NCI-H460 (cell line): ENCODE measurements at places on chromosomes 7 and 10.
A peak's percentile ranks its signal among the peaks of the same experiment; 100 is the strongest.

DNA sequence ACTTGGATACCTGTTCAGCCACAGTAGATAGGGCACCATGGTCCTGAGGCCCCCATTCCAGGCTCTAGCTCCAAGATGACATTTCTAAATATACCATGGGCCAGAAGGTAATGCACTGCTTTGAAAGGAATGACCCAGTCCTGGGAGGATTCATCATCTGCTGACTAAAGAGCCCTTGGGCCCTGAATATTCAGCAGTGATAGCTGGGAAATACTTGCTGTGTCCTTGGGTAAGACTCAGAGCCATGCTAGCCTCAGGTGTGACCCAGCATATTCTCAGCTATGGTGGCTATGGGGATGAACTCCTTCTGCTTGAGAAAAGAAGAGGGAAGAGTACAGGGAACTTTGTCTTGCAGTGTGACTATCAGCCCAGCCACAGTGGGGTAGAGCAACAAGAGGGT is 21.3 kb upstream of the AGR2 start:
- no peak for DNase-seq

- no peak for DNase-seq
Observed at GRCh38 chr10:14635043-14635710, 139.5 kb downstream of the FAM107B start.

DNA sequence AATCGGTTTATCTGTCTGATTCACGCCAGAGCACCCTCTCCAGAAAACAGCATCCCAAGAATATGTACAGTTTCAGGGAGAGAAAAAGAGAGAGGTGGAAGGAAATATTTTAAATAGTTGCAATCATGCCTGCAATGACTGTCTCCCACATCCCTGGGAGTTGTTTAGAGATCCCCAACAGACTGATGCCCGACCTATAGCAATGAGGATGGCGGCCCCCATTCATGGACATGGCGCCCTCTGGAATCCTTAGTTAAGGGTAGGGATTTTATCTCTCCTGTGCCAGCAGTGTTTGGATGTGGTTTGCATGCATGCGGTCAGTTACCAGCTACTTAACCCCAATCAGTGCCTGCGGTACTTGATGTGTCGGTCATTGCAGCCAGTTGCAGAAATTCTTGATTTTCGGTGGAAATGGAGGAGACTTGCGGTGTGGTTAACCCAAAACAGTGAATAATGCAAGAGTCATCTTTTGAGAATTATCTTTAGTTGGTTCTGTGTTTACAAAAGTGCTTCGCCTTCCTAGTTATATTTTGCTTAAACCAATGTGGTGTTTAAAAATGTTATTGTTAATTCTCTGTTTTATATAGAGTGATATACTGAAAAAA is 186.0 kb upstream of the TCF7L2 start:
- no peak for DNase-seq

DNA sequence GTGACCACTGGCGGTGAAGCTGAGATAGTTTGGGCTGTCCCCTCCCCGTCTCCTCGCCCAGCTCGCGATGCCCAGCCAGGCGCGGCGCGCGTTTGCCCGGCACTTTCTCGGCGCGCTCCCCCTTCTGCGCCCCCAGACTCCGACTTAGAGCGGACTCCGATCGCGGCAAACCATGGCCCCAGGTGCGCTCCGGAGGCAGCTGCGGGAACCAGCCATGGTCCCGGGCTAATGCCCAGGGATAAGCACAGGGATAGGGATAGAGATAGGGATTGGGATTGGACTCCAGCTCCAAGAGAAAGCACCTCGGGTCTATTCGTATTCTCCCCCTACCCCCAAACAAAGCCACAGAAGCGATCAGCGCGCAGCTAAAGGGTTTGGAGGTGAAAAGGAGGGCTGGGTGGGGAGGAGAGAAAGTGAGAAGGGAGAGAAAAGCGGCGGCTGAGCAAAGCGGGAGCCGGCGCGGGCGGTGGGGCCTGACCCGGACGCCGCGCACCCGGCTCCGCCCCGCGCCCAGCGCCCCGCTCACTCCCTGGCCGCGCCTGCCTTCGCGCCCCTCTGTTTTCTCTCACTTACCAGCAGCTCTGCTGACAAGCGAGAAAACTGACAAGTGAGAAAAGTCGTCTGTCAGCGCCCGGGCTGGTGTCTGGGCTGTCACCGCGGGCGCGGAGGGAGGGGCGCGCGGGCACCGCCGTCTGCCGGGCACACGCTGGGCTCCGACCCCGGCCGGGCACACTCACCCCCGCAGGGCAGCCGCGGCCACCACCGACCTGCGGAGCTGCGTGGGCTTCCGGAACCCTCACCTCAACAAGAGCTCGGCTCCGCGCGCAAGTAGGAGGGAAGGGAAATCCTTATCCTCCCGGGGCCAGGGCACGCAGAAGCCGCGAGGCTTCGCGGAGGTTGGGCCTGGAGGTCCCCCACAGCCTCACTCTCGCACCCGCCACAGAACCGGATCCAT is at the start of gene PDE1C:
Gene PDE1C, minus strand, starts transcription at position 2 of the 955 bp plus-strand sequence.
- no peak for DNase-seq

GRCh38 chr10:132112611-132113010 is 46.9 kb downstream of the JAKMIP3 start:
- DNase-seq: no peak

DNA sequence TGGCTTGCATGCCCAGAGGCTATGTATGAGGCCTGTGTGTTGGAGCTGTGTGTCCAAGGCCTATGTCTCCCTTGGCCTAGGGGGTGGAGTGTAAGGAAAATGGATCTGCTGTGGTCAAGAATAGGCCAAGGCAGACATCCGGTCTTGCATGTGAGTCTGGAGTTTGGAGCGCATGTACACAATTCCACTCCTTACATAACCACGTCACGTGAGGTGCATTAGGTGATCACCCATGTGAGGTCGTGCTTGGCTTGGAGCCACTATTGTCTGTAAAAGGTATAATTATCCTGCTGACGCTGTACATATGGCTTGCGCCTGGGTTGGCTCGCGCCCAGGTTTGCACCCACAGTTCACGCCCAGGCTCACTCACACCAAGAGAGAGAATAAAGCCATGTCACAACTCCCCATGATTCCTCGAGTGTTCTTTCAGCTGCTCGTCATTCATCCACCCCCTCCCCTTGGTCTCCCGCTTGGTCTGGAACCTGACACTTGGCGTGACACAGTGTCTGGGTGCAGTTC is 105.5 kb downstream of the BICC1 start:
- no peak for DNase-seq

GRCh38 chr10:99297033-99297432 is 32.1 kb upstream of the CNNM1 start:
- DNase-seq: no peak

DNA sequence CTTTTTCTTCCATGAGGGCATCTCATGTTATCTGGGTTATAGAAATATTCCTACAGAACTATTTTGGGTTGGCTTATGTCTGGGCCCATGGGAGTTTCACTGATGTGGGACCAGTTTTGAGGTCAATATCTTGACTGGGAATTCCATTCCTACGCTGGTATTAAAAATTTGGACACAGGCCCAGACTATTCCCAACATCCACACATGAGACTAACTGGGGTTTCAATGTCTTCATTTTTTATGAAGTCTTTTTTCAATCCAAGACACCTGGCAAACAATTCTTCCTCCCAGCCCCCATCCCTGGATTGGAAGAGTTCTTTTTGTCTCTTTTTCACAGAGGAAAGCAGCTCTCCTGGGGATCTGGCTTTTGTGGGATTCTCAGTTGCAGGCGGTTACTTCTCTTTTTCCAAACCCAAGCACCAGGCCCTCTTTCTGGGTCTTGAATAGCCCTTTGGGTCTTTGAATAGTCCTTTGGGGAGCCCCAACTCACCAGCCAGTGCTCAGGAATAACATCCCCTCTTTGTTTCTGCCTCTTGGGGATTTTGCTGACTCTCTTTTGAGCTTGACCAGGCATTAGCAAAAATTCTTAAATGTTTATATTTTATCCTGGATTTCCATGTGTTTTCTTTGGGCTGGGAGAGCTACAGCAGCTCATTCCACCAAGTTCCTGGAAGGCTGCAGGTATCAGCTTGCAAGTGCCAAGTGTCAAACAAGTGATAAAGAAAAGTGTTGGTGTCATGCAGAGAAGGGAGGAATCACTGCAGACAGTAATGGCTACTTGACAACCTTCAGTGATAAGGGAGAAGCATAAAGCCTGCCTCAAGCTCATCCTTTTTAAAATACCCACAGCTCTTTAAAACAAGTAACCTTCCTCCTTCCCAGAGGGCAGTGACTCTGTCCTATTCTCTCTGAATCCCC is 234.3 kb downstream of the ADAM12 start:
- DNase-seq: no peak

DNA sequence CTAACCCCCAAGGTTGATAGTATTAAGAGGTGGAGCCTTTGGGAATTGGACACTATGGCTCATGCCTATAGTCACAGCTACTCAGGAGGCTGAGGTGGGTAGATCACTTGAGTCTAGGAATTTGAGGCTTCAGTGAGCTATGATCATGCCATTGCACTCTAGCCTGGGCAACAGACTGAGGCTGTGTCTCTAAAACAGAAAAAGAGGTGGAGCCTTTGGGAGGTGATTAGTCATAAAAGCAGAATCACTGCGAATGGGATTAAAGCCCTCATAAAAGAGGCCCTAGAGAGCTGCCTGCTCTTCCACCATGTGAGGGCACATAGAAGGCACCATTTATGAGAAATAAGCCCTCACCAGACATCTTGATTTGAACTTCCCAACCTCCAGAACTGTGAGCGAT is 81.9 kb downstream of the SKAP2 start:
- no peak for DNase-seq

GRCh38 chr10:79981450-79982361 is 32.8 kb upstream of the SFTPD start:
- peak; percentile 37 for DNase-seq

DNA sequence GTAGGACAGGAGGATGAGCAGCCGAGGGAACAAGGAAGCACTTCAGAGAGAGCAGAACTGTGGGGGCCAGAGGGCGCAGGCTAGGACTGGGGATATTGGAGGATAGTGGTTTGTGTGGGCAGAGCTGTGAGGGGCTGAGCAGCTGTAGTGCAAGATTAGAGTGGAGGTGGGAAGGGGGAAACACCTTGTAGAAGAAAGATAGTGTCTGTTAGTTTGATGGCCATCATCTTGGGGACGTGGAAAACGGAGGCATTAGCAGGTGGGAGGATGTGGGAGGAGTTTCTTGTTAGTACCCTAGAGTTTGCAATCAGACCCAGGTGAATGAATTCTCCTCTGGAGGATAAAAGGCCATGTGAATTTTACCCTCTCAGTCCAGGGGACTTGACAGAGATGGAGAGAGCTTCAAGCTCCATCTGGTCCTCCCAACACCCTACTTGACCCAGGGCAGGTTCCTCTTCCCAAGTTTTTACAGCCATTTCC is 34.0 kb downstream of the PRSS2 start:
- DNase-seq: no peak

- no peak for DNase-seq
Observed at GRCh38 chr7:29843093-29843492, 36.8 kb downstream of the WIPF3 start.

GRCh38 chr7:36420307-36420706 is 30.6 kb downstream of the ANLN start:
- DNase-seq: no peak

DNA sequence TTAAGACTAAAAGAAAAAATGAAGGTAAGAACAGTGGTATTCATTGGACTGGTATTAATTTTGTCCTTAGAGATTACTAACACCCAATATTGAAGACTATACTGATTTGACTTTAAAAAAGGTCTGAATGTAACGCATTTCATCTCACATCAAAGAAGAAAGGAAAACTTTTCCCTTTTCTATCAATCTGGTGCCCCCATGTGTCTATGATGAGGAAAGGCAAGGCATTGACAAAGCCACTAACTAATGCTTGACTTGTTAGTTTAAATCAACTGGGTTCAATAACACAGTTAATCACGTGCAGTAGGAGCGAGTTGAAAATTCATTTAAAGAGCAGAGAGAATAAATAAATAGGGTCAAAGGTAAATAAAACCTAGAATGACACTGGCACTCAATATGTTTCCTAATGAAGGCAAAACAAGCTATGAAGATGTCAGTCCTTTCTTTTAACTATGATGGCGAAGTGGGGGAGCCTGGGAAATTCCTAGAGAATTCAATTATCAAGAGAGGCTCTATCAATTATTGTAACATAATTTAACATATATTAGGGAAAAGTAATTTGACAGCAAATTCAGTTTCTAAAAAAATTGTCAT is 180.9 kb downstream of the ANK3 start:
- peak; percentile 63 for DNase-seq

DNA sequence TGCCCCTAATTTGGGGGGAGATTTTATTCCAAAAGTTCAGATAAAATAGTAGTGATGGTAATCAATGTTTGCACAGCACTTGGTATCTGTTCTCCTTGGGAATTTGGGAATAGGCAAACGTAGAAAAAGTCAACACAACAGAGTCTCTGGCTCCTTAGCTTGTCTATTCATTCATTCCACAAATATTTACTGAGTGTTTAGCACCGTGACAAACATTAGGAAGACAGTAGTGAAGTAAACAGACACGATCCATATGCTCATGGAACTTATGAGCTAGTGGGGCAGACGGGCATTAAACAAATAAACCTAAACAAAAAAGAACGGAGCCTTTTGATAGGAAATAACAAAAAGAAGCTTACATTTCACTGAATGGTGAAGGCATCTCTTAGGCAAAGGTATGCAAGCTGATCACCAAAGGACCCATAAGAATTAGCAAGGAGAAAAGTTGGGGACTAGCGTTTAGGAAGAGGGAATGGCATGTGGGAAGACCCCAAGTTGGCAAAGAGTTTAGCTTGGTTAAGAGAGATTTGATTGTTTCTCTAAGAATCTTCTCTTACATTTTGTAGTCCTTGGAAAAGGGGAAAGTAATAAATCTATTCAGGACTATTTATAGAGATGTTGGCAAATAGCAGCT is 243.9 kb upstream of the NPY start:
- DNase-seq: no peak

DNA sequence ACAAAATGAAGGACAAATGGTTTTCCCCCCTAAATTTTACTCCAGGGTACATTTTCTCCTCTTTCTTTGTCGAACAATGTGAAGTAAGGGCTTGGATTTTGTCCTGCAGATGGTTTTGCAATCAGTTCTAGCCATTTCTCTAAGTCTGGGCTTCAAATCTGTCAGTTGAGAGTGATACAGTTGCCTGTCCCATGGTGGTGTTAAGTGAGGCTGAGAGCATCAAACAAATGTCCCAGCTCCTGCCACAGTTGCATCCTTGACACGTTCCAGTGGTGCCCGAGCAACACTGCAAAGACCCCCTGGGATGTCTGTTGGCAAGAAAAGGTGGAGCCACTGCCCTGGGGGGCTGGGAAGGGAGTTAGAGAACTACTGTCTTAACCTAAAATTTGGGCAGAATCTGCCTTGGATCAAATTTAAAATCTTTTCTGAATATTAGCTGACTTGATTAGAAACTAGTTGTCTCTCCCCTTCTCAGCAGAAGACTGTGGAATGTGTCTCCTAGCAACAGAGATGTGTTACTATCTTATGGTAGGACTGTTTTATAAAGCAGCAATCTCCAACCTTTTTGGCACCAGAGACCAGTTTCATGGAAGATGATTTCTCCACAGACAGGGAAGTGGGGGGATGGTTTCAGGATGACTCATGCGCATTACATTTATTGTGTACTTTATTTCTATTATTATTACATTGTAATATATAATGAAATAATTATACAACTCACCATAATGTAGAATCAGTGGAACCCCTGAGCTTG is 102.0 kb upstream of the STEAP1B start:
- DNase-seq: no peak
